Activated CD4-positive, alpha-beta memory T cell treated with anti-CD3 and anti-CD28 coated beads, Interleukin-2, amount 10 ng/mL, durations not matched to agents 7 days and 5 days (primary cell): ENCODE measurements at places on chromosomes 4 and X. TPM values are rescaled to one million over a fixed set of nuclear protein-coding genes. Genes with fewer than 3 reads are reported as not detected.

FAM47E gene
- total RNA-seq: not detected

PDE6B gene
- 16.4 TPM for total RNA-seq

DNA sequence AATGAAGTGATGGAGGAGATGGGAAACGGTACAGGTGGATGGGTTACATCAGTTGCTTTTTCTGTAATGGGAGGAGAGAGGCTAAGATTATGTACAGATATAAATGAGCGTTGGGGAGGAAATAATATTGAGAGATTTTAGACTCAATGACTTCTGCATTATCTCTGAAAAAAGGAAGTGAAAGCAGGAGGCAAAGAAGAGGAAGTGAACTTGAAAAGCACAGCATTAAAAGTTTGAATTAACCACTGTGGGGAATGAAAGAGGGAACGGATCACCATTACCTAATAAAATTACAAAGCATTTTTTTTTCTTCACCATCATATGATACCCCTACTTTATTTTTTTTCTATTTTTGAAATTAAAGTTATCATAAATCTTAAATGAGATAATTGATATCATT lies 1025.5 kb downstream of the RPA4 start:
- H3K4me3 ChIP-seq: no peak overlapping the region
- H3K4me1 ChIP-seq: no peaks in the 10 kb centered on the region
- DNase-seq: no peak
- no peaks in the 10 kb centered on the region for H3K36me3 ChIP-seq
- H3K27ac ChIP-seq: no peak overlapping the region

GRCh38 chr4:105194328-105195231 lies 47.9 kb downstream of the TET2 start:
- no peaks in the 10 kb centered on the region for H3K27me3 ChIP-seq
- H3K27ac ChIP-seq: no peak overlapping the region
- DNase-seq: no peak
- peaks cover 19% of the 10 kb centered on the region for H3K4me1 ChIP-seq
- H3K36me3 ChIP-seq: peaks cover 55% of the 10 kb centered on the region
- H3K4me3 ChIP-seq: no peak overlapping the region

DNA sequence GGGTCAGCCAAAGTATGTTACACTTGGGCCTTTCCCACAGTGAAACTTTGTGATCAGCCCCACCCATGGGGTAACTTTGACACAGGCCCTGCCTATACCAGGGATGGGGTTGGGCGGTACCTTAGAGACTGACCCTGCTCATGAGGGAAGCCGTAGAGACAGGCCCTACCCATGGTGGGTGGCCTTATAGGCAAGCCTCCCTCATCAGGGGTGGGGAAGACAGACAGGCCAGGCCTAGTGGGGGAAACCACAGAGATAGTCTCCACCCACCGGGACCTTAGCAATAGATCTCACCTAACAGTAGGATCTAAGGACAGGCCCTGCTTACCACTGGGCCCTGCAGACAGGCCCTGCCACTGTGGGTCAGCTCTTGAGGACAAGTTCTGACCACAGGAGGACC lies 6.8 kb downstream of the PLP2 start:
- H3K4me1 ChIP-seq: peaks cover 37% of the 10 kb centered on the region
- H3K27ac ChIP-seq: no peak overlapping the region
- no peak for DNase-seq
- no peak overlapping the region for H3K4me3 ChIP-seq
- H3K27me3 ChIP-seq: no peaks in the 10 kb centered on the region

DNA sequence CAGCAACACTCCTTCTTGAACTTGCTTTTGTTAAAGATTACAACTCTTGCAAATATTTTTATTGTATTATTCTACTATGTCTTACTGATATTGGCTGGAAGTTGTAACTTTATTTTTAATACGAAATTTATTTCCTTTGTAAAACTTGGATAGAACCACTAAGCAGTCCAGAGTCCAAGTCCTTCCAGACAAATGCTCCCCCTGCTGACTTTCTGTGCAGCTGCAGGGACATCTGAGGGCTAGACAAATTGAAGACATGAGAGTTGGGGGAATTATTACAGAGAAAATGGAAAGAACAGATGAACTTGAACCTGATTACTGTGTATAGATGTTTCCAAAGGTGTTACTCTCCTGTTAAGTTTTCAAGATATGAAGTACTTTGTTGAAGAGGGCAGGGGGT lies 238.8 kb downstream of the GRIA3 start:
- H3K4me3 ChIP-seq: no peak overlapping the region
- H3K27ac ChIP-seq: no peak overlapping the region
- H3K4me1 ChIP-seq: no peaks in the 10 kb centered on the region
- no peaks in the 10 kb centered on the region for H3K36me3 ChIP-seq
- peaks cover 3% of the 10 kb centered on the region for H3K27me3 ChIP-seq
- DNase-seq: no peak

DNA sequence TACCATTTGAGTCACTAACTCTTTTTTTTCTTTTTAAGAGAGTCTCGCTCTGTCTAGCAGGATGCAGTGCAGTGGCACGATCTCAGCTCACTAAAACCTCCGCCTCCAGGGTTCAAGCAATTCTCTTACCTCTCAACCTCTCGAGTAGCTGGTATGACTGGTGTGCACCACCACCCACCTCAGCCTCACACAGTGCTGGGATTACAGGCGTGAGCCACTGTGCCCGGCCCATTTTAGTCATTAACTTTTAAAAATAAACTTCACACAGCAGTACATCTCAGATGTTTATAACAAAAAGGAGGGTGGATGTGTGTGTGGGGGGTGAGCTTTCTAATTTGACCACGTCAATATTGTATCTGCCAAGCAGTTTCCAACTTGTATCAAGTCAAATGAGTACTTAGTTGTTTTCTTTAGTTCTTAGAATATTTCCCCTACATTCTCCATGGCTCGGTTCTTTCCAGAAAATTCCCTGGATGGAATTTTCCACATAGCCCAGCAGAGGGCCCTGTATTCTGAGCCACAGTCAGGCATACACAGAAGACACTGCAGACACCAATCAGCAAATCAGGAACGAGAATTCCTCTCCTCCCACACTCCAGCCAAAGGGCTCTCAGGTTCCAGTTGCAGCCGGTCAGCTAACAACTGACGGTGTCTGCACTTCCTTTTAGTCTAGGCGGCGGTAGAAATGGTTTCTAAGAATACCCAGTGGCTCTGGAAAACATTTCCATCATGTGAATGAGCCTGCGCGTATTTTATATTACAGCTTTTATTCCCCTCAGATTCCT lies 20.1 kb upstream of the ARAF start:
- no peaks in the 10 kb centered on the region for H3K36me3 ChIP-seq
- no peak overlapping the region for H3K4me3 ChIP-seq
- H3K27me3 ChIP-seq: no peaks in the 10 kb centered on the region
- DNase-seq: no peak
- H3K27ac ChIP-seq: no peak overlapping the region
- H3K4me1 ChIP-seq: no peaks in the 10 kb centered on the region
